K562 (cell line): ENCODE measurements at places on chromosomes 1 and 21.

DNA sequence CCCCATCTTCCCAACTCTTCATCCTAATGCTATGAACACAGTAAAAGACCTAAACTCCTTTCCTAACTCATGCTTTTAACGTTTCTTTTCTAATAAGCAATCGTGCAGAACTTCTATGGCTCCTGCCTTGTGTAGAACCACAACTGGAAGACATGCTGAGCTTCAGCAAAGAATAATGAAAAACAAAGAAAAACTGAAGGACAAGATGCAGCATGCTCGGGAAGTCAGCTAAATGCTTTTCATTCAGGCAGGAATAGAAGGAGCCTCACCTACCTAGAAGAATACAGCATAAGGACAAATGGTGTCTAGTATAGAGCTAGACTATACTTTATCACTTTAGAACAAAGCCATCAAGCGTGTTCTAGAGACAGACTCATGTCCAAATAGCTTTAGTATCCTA lies 45.9 kb downstream of the LUZP1 start:
- DNase-seq = no peak

GRCh38 chr1:1755426-1755825 lies 22.8 kb downstream of the NADK start:
- no peak for DNase-seq

DNA sequence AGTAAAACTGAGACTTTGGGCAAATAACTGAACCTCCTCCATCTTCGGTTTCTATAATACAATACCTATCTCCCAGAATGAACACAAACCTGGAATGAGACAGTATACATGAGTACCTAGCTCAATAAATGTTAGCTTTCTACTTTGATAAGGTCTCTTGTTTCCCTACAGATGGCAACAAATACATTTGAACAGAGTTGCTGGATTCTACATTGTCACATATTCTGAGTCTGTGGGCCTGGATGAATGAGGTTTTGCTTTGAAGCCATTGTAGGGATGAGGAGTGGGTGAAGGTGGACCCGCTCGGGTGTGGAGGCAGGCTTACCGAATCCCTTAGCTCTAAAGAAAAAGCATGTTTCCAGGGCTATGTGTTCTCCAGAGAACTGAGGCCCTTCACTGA lies 13.9 kb upstream of the FYB2 start:
- DNase-seq = no peak

- no peak for DNase-seq
Measured at GRCh38 chr1:155083865-155084721, 5.5 kb downstream of the EFNA3 start.
